ENCODE measurements at places on chromosomes 3 and 15.

DNA sequence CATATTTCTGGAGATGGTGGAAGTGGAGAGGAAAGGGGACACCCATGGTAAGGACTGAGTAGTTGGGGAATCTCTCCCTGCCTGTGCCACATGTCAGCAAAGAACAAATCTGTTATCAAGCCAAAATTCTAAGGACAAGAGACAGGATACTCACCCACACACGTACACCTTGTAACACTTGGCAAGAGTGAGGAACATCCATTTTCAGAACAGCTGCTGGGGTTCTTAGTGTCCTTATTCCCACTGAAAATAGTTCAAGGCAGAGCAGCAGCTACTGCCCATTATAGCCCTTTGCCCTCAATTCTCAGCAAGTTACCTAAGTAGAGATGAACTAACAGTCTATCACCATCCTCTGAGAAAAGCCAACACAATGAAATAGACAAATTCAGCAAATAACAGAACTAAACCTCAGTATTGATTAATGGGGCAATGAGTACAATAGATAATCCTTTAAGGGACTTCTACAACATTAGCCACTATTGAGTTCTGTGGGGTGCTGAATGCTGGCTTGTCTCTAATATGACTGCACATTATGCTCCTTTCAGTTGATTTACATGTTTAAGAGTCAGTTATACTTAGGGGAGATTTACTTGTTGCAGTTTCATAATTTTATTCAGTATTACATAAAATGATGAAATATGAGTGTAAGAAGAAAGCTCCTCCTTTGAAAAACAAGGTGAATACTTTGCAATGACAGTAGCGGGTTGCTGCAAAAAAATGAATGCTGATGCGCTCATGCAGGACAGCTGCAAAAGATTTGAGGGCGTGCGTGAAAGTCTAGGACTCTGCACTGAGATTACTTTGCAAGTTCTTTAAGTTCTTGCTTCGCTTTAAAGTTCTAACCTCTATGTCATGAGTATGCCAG lies 22.4 kb downstream of the SENP5 start:
- no peak for DNase-seq

DNA sequence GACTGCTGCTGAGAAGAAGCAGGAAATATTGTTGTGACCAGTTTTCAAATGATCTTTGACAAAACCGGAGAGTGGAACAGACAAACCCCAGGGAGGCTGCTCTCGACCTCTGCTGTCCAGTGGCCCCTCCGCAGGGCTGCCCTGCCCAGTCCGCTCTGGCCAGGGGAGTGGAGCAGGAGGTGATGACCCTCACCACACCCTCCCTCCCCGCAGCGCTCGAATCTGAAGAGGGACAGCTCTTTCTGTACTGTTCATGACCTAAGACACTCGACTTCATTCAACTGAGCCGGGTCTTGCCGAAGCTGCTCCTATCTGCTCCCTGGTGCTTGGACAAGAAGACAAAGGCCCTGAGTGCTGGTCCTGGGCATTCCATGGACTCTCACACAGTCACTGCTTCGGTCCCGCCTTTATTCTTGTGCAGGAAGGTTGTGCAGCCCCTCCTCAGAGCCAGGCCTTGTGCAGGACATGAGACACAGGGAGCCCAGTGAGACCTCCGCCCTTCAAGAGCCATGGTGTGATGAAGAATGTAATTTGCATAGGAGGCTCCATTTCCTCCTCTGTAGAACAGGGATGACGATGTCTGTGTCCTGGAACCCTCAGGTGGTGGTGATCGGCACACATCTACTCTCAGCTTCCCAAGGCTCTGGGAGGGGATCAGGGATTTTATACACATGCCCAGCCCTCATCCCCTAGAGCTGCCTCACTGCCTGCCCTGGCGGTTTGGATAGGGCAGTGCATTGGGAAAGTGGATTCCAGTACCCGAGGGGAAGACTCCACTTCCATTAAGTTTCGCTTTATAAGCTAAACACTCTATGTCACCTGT lies 97.1 kb upstream of the PRR20G start:
- DNase-seq: no peak

GRCh38 chr3:71395470-71395869 lies 188.1 kb downstream of the FOXP1 start:
- no peak for DNase-seq

DNA sequence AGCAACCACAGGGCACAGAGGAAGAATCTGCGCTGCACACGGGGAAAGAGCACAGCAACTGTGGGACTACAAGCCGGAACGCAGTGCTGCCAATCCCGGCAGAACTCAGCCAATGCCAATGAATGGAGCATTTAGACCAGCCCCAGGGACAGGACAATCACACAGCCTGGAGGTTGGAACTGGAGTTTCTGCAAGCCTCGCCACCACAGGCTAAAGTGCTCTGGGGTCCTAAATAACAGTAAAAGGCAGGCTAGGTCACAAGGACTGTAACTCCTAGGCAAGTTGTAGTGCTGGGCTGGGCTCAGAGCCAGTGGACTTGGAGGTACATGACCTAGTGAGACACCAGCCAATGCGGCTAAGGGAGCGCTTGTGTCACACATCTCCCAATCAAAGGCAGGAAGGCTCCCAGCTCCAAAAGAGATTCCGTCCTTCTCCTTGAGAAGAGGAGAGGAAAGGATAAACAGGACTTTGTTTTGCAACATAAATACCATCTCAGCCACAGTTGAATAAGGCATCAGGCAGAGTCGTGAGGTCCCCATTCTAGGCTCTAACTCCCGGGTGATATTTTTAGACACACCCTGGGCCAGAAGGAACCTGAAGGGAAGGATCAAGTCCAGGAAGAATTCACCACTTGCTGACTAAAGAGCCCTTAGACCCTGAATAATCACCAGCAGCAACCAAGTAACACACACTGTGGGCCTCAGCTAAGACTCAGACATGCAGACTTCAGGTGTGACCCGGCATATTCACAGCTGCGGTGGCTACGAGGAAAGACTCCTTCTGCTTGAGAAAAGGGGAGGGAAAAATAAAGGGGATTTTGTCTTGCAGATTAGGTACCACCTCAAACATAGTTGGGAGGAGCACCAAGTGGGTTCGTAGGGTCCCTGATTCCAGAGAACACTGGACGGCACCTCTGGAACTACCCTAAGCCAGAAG lies 85.5 kb upstream of the XXYLT1 start:
- no peak for DNase-seq

- no peak for DNase-seq
Measured at GRCh38 chr15:32994810-32995424, 199.6 kb downstream of the FMN1 start.

DNA sequence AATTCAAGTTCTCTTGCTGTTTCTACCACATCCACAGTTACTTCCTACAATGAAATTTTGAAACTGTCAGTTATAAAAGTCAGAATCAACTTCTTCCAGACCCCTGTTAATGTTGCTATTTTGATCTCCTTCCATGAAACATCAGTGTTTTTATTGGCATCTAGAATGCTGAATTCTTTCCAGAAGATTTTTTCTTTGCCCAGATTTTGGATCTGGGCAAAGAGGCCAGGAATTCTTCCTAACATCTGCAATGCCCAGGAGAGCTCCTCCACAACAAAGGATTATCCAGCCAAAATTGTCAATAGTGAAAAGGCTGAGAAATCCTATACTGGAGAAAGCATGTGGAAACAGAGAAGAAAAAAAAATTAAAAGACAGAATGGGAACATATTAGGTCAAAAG lies 75.5 kb downstream of the SERPINI1 start:
- no peak for DNase-seq

DNA sequence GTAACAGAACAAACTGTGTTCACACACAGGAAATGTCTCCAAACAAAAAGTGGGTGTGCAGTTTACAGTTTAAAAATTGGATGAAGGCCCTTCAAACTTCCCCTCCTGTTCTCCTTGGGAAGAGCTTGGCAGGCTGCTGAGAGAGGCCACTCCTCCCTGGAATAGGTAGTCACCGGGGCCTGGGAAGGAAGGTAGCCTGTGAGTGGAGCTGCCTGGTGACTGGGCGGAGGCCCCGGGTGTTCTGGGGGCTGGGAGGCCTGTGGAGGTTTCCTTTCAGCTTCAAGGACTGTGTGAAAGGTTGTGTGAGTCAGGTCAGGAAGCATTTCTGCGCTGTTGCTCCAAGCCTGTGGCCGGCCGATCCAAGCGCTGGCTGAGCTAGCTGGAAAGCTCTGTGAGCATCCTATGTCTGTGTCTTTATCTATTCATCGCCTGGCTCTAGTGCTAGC lies 14.1 kb downstream of the SLCO3A1 start:
- no peak for DNase-seq

DNA sequence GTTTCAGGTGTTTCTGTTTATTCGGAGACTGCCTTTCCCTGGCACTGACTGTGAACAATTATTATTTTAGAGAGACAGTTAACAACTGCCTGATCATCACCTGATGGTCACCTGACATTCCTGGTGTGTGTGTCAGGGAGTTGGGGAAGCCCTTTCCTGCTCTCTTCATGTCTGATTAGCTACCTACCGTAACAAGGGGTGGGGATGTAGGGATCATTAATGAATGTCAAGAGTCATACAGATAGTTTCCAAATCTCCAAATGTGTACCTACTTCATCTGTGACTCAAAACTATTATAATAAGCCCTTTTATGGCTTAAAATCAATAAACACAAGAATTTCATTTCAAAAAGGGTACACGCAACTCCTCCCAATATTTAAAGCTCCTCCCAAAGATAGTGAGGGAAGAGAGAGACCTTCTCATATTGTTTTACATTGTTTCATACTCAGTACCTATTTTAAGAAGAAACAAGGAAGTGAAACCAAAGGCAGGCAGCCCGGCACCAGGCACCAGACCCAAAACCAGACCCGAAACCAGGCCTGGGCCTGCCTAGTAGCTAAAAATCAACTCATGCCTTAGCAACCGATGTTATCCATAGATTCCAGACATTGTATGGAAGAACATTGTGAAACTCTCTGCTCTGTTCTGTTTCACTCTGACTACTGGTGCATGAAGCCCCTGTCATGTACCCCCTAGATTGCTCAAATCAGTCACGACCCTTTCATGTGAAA lies 844.9 kb upstream of the ALCAM start:
- no peak for DNase-seq

DNA sequence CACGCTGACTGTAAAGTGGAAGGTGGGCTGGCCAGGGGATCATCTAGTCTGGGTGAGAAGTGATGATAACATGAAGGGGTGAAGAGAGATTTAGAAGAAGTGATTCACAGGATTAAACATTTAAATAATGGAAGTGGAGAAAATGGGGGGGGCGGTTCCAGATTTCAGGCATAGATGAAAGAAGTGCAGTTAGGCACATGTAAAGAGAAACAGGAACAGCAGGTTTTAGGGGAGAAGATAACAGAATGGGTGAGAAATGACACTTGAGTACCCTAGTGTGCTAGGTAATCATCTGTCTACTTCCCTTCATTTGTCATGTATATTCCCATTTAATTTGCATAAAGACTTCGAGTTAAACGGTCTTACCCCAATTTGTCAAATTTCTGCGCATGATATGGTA lies 15.3 kb downstream of the B3GNT5 start:
- no peak for DNase-seq

DNA sequence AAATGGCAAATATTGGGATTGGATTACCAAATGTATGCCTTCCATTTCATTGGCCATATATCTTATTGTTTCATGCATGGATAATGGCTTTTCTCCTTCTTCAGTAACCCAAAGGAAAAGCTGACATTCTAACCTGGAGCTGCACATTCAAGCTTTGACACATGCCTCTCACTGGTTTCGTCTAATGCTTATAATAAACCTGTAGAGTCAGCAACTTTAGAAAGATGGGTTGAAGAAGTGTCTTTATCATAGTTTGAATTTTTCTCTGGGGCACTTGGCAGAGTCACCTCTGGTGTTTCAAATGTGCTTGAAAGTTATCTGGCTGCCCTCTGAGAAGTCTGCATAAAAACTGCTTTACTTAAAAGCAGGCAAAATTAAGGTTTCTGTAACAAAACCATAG lies 55.4 kb upstream of the GOLGA8A start:
- DNase-seq: no peak

GRCh38 chr15:91196768-91197167 lies 96.7 kb downstream of the SV2B start:
- DNase-seq: no peak

- DNase-seq: no peak
Measured at GRCh38 chr3:43435706-43436105, 149.4 kb downstream of the SNRK start.

DNA sequence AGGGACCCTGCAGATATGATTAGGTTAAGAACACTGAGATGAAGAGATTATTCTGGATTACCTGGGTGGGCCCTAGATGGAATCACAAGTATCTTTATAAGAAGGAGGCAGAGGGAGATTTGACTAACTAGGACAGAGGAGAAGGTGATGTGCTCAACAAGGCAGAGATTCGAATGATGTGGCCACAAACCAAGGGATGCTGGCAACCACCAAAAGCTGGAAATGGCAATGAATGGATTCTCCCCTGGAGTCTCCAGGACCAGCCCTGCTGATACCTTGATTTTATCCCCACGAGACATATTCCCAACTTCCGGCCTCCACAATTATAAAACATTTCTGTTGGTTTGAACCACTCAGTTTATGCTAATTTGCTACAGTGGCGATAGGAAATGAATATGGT lies 42.9 kb downstream of the RGMA start:
- no peak for DNase-seq

DNA sequence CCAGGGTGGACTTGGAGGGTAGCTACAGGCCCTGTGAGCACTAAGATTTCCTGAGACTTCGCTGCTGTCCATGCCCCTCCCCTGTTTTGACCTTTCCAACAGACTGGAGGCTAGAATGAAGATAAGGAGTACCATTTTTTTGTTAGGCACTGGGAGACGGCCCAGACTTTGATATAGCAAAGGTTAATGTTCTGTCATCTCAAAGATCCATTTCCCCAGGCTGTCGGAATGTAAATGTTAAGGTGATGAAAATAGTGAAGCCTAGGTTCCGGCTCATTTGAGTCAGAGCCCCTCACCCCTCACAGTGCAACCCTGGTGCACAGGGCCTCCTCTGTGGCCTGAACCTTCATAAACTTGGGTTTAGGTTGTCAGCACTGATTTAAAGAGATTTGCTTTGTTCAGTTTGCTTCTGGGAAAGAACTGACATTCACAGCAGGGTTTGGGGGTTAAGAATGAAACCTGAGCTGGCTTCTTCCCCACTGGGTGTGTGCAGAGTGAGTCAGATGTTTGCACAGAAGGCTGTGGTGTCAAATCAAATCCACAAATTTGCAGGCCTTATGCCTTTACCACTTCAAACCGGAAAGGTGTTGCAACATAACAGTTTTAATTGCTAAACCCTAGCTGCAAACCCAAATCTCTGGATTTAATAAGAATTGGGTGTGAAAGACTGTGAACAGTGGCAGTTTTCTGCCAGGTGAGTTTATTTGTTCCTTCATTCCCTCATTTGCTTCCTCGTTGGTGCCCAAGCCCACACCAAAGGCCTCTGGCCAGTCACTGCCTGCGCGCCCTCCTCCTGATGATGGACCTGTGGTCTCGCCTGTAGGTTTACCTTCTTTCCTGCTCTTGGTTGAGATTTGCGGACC lies 20.6 kb upstream of the KCTD6 start:
- DNase-seq: no peak

DNA sequence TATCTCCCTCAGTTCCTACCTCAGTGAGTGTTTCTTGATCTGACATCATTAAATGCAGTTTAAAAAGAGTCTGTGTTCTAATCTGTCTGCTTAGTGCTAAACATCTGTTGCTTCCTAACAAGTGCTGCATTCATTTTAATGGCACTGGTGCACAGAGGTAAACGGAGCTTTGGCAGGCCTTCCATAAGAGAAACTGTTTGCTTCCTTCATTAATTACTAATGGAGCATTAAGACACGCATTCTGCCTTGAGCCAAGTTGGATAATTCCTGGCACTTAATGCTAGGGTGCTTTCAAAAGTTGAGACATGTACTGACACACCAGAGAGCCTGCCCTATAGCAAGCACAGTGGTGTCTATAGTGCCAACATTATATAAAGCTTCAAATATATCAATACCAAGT lies 34.7 kb downstream of the SCG5 start:
- no peak for DNase-seq

- DNase-seq: no peak
Measured at GRCh38 chr3:74033381-74033780, 408.6 kb upstream of the PDZRN3 start.

All from stimulated activated CD4-positive, alpha-beta T cell treated with anti-CD3 and anti-CD28 coated beads, Interleukin-15, amount 100 ng/mL, for 1 hour (primary cell).